GM03348 (cell line): ENCODE measurements at places on chromosomes 2 and 18.

- no peak for DNase-seq
Observed at GRCh38 chr2:155714983-155715382, 617.5 kb downstream of the NR4A2 start.

GRCh38 chr2:105653302-105653701 is 91.4 kb upstream of the NCK2 start:
- no peak for DNase-seq

DNA sequence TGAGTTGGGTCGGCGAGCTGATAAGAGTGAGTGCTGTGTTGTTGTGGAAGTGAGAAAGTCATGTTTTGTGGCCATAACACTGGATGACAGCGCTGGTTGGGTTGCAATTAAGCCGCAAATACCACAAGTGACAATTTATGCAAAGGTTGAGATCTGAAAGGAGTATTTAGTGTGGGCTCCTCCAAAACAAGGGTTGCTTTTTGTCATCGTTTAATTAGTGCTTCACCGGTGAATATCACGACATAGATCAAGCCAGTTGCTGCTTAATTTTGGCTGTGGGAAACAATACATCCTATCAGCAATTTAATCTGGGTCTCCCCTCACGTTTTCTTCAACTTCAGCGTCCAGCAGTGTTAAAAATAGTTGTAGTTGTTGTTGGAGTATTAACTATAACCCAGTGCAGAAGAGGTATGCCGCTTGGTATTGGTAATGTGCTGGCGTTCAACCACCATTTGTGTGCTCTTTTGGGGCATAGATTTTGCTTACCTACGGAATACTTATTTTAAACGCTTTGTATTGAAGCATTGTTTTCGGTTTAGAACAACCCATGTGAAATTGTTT is 662 bp downstream of the ACVR2A start:
- peak; percentile 19 for DNase-seq

GRCh38 chr18:77772177-77772576 is 522.5 kb downstream of the GALR1 start:
- no peak for DNase-seq

DNA sequence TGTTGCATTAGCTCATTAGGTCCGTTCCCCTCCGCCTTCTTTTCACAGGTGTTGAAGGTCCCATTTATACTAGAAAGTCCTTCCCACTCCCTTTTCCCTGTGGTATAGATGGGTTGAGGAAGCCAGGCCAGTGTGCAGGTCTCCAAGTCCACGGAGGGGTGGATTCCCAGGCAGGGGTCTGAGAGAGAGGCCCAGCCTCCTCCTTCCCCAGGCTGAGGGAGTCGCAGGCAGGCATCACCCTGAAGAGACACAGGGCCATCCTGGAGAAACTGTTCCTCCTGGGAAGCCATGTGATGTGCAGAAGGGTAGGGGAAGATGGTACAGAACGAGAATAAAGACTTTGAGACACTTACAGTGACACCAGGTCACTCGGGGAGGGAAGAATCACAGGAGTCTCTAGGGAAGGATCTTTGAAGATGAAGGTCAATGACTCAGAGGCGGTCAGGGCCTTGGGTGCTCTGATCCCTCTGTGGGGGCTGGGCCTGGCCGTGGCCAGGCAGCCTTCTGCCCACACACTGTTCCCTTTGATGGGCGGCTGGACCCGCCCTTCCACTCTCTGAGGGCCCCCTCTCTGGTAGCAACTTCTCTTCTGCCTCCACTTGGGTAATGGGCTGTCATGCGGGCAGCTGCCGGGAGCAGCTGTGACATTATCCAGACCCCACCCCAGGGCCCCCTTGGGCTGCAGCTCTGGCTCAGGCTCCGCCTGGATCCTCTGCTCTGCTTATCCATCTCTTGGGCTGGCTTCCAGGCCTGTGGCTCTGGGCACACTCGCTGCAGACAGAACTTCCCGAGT is 45.1 kb downstream of the RHOB start:
- no peak for DNase-seq

- no peak for DNase-seq
Observed at GRCh38 chr2:120720746-120721375, 14.8 kb upstream of the GLI2 start.

GRCh38 chr2:10935366-10935918 is 23.7 kb downstream of the KCNF1 start:
- no peak for DNase-seq

DNA sequence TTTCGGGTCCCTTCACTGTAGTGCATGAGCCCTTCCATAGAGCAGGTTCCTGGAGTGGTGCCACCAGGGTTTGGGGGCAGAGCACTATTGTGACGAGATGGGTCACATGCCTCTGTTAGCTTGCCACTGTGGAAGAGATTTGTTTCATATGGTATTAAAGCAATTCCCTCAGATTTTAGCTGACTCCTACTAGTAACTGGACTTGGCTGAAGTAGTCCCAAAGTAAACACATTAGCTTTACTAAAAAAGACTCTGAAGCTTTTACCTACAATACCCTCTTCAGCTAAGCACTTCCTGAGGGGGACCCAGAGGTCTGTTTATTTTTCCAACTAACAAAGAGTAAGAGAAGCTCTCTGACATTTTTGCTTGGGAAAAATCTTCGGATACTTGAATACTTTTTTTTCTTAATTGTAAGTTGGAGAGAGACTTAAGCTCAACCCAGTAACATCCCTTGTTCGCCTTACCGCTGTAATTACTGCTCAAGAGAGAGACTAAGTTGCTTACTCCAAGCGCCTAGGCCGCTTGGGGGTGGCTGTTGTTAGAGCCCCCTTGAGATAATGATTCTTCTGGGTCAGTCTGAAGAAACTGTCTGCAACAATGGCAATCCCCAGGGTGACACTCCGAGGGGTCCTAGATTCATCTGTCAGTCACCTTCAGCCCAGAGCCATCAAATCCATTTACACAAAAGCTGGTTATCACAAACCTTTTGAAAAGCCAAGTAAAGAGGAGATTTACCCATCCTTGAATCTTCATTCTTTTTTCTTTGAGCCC is 177.4 kb downstream of the FIGN start:
- DNase-seq: no peak

DNA sequence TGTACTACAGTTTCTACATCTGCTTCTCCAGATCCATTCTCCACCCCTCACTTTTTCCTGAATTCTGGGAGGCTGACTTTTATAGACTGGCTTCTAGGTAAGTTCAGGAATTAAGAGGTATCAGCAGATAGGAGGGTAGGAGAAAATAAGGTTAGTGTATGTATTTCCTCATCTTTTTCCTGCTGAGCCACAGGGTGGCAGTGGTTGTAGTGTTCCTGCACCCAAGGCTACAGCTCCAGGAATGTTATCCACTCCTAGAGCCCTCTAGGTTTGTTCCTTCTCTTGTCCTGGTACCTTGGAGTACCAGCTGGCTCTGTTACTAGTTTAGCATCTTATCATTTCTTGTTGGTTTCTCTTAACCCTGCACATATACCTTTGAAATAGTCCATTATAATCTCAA is 40.7 kb upstream of the C2orf66 start:
- peak; percentile 20 for DNase-seq

- no peak for DNase-seq
Observed at GRCh38 chr2:218262237-218262600, 1.4 kb downstream of the GPBAR1 start.

DNA sequence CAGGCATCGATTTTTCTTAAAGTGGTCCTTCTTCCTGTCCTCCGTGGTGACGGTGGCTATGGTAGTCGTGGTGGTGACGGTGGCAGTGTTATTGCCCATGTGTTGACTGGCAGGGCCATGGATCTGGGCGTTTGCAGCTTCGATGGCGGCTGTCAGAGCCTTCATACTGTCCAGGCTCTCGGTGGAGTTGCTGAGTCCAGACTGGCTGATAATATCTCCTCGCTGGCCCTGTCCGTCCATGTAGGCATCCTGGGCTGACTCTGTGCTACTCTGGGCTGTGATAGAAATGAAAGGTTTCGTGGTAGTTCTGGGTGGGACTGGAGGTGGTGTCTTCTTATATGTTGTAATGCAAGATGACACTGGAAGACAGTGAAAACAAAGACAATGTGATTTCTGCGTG is 131.9 kb downstream of the TGIF1 start:
- DNase-seq: no peak

GRCh38 chr2:186691231-186691630 is 2.6 kb upstream of the FAM171B start:
- DNase-seq: no peak

GRCh38 chr18:66510357-66511045 is 93.4 kb downstream of the CDH19 start:
- no peak for DNase-seq

DNA sequence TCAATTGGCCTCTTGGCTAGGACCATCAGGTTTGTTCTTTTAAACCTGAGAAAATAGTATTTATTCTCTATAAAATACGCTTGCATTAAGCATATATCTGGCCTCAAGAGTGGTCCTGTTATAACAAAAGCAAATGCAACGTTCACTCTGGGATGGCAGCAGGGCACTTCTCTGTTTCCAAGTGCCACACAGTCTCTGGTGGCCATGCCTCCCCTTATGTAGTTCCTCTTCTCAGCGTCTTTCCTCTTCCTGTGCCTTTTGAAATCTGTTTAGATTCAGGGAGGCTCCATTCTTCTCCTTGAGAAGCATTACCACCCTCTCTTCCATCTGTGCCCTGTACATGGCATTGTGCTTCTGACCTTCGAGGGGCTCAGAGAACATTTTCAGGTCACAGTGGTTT is 51.9 kb downstream of the TSHZ1 start:
- no peak for DNase-seq

DNA sequence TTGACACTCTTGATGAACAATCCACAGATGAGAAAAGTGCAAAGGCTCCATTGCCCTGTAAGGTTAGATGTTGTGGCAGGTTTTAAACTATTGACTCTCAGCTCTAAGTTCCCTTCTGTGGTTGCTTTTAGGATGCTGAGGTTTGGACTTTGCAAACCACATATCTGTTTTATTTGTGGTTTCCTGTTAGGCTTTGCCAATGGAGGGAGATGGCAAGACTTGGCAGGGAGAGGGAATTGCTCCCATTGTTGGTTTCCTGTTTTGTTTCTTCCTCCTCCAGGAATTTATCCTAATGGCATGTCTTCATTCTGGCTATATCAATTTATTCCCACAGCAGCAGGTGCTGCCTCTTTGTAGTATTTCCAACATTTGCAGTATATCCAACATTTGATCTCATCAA is 772.3 kb downstream of the LRRTM4 start:
- DNase-seq: no peak

- no peak for DNase-seq
Observed at GRCh38 chr18:48800466-48800865, 150.3 kb downstream of the SMAD7 start.

- peak; percentile 72 for DNase-seq
Observed at GRCh38 chr2:149313512-149313972, 16.8 kb upstream of the LYPD6 start.

GRCh38 chr2:197274937-197275336 is 35.6 kb downstream of the ANKRD44 start:
- no peak for DNase-seq

- DNase-seq: no peak
Observed at GRCh38 chr18:58091099-58091611, 47.1 kb downstream of the NEDD4L start.

- no peak for DNase-seq
Observed at GRCh38 chr18:31274931-31275330, 43.0 kb upstream of the DSG1 start.

DNA sequence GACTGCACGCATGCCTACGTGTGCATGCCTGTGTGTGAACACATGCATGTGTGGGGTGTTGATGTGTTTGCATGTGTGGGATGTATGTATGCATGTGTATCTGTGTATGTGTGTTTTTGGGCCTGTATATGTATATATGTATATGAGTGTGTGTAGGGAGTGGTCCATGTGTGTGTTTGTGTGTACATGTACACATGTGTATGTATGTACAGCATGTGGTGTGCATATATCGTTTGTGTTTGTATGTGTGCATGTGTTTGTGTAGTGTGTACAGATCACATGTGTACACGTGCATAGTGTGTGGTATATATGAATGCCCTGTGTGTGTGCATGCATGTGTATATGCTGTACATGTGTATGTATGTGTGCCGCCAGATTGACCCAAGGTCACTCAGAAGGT is 54.2 kb upstream of the ASB18 start:
- DNase-seq: no peak

GRCh38 chr2:223589901-223590300 is 12.3 kb downstream of the SCG2 start:
- DNase-seq: no peak

GRCh38 chr2:183284606-183285005 is 160.4 kb downstream of the NUP35 start:
- peak; percentile 20 for DNase-seq

- no peak for DNase-seq
Observed at GRCh38 chr2:33304032-33304864, 172.2 kb upstream of the RASGRP3 start.

GRCh38 chr2:241560162-241560882 is 1.8 kb downstream of the BOK start:
- DNase-seq: no peak

GRCh38 chr2:165295643-165296042 is 56.4 kb downstream of the SCN2A start:
- no peak for DNase-seq

- no peak for DNase-seq
Observed at GRCh38 chr18:48986851-48987761, 36.3 kb upstream of the SMAD7 start.

DNA sequence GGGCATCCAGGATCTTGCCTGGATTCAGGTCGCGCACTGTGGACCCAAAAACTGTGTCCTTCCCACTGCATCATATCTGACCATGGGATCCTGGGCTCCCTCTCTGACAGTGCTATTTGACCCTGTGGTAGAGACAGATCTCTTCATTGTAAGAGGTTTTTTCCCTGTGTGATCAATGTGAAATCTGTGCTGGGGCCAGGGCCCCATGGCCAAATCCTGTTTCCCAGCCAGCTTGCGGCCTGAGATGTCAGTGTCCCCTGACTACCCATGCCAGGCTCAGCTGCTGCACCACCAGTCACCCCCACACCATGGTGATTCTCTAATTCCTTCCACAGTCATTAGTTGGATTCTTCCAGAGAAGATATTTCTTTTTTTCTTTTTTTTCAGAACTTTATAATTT is 3.5 kb downstream of the PRLH start:
- no peak for DNase-seq

GRCh38 chr2:170022692-170023091 is 155.3 kb upstream of the MYO3B start:
- peak; percentile 68 for DNase-seq

- no peak for DNase-seq
Observed at GRCh38 chr2:226137201-226137811, 662.3 kb downstream of the IRS1 start.

DNA sequence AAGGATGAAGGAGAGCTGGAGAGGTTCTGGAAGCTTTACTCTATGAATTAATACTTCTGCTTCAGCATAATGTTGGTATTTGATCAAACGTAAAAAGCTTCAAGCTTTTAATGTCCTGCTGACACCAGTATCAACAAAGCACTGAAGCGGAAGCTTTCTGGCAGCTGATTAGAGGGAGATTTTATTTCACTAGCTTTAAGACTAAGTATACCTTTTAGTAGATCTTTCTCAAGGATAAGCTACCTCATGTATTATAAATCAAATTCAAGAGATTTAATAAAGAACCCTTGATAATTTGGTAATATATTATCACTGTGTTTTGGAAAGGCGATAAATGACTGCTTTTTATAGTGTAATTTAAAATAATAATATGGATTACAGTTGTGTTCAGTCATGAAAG is 128.0 kb upstream of the CD302 start:
- no peak for DNase-seq

GRCh38 chr18:63817441-63818051 is 42.3 kb downstream of the SERPINB7 start:
- peak; percentile 57 for DNase-seq
